ENCODE measurements at places on chromosomes 2 and 18.
A peak's percentile ranks its signal among the peaks of the same experiment; 100 is the strongest.

- DNase-seq: no peak
These were observed 155.7 kb downstream of the RDH14 start for GRCh38 chr2:18404708-18405107.

DNA sequence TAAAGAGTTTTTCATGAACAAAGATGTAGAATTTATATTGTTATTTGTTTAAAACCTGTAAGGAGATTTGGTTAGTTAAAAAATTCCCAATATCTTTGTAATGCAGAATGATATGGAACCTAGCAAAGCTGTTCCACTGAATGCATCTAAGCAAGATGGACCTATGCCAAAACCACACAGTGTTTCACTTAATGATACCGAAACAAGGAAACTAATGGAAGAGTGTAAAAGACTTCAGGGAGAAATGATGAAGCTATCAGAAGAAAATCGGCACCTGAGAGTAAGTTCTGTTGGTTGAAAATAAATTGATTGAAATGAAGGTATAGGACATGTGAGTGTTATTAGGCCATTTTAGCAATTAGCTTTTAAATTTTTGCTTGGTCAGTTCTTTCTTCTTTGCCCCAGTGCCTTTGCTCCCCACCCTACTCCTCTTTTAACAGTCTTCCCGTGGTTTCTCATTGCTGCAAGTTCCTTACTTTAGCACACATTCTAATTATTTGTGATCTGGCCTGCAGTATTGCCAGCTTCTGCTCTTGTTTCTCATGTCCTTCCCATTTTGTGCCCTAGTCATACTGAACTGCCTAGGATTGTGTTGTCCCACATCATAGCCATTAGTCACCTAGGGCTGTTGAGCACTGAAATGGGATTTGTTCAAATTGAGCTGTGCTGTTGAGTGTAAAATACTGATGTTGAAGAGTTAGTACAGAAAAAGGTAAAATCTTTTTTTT lies 36.6 kb downstream of the VAPA start:
- DNase-seq: no peak

- DNase-seq: no peak
These were observed 101.8 kb upstream of the ERBB4 start for GRCh38 chr2:212640428-212640827.

- no peak for DNase-seq
These were observed 167.1 kb downstream of the PID1 start for GRCh38 chr2:229104025-229104424.

DNA sequence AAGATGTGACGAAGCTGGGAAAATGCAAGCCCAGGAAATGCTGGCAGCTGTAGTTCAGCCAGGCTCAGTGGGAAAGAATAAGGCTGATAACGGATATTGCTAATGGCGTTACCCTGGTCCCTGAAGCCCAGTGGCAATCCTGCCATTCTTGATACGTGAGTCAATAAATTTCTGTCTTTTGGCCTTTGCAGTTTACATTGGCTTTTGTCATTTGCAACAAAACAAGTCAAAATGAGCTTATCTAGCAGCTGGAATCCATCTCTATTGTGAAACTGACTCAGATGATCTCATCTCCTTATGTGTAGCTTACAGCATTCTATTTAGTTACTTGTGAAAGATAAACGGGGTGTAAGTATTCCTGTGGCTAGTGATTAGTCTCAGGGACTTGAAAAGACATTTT lies 43.8 kb downstream of the ARL6IP6 start:
- DNase-seq: no peak

DNA sequence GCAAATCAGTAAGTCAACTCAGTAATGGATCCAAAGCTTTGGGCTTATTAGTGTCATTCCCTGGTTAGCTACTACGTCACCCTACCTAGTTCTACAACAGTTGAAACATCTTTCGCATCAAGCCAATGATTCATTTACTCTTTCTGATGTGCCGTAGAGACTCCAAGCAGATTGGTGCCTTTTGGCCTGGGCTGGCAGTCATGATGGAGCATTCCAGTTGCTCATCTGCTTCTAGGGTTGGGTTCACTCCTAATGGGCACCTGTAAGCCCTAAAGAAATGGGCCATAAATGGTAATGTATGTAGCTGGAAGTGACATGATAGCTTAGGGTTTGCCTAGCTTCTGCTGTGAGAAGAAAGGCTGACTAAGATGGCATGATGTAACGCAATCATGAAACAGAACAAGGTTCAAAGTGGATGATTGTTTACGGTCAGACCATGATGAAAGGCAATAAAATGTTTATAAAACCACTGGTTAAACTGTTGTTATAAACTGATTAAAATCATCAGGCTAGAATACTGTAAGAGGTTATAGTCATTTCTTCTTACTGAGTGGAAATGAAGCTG lies 20.4 kb upstream of the CCL20 start:
- DNase-seq: no peak

DNA sequence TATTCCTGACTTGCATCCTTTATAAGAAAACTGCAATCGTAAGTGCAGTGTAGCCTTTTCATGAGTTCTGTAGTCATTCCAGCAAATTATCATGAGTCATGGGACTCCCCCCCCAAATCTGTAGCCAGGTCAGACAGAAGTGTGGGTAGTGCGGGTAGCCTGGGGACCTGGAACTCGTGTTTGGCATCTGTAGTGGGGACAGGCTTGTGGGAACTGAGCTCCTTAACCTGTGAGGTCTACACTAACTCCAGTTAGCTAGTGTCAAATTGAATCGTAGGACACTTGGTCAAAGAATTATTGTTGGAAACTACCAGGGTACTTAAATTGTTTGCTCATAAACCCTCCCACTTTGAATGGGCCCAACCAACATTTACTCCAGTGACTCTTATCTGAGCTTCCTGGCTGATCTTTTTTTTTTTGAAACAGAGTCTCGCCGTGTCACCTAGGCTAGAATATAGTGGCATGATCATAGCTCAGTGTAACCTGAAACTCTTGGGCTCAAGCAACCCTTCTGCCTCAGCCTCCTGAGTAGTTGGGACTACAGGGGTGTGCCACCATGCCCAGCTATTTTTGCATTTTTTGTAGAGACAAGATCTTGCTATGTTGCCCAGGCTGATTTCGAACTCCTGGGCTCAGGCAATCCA lies 12.4 kb downstream of the PFN4 start:
- DNase-seq: no peak

- DNase-seq: no peak
These were observed 37.2 kb upstream of the SNED1 start for GRCh38 chr2:240960971-240961876.

DNA sequence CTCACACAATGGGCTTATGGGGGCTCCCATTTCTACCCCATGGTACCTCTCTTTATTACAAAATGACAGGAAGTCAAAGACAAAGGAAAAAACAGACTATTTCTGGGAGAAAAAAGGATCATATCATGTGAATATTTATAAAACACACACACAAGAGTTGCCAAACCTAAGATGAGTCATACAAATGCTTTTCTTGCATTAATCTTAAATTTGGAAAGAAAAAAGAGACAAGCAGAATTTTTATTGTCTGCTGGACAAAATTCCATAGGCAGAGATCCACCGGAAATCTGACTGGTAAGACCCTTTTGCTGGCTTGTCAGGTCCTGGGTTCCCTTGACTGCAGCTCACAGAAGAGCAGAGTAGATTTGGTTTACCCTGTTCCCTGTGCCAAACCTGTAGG lies 1732.3 kb upstream of the PIK3C3 start:
- DNase-seq: no peak

DNA sequence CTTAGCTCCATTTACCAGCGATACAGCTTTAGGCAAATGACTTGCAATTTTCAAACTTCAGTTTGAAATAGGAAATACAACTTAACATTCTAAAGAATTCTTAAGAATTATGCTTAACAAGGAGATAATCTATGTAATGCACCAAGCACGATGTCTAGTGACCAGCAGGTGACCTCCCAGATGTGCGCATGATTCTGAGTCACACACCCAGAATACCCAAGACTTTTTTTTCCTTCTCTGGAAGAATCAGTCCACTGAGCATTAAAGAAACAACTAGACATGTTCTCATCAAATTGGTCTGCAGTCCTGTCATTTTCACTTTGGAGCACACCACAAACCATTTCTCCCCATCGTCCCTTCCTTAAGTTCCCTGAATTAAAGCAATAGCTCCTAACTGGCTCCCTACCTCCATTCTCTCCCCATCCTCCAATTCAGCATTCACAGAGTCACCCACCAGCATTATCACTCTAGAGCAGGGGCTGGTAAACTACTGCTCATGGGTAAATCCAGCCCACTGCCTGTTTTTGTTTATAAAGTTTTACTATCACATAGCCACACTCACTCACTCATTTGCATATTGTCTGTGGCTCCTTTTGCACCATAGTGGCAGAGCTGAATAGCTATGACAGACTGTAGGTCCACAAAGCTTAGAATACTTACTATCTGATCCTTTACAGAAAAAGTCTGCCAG lies 13.2 kb downstream of the EVA1A start:
- DNase-seq: no peak

- DNase-seq: no peak
These were observed 22.1 kb downstream of the MLPH start for GRCh38 chr2:237509151-237509550.

DNA sequence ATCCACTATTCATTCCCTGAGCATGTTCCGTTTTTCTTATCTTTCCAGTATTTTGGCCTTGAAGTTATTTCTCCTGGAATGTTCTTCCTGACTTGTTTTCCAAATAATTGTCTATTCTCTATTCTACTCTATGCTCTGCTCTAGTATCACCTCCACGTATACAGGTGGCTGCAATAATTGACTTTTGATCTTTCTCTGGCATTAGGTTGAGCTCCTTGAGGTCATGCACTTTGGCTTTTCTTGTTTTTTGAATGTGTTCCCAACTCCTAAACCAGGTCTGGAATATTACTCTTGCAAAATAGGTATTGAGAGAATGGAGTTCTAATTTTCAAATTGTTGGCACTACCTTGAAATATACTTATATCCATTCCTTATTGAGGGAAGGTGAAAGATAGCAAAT lies 550.4 kb downstream of the CNTNAP5 start:
- DNase-seq: no peak

DNA sequence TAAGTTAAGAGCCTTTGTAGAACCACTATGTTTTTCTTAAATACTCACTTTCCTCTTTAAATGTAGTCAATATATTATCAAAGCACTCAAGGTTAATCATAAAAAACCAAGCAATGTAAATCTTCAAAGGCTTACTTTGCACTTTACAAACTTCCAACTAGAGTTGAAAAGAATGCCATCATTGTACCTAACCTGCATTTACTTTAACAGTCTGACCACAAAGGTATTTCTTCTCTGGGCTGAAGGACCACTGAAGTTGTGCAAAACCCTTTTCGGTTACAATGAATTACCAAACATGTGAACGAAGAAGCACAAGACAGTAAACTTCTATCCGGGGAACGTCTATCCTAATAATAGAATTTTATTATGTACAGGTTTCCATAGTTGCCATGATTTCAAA lies 3.0 kb downstream of the HNRNPLL start:
- DNase-seq: no peak

GRCh38 chr2:159797543-159798375 lies at the start of gene CD302:
TSS of gene CD302 (minus strand) at chr2:159798208. CDS start at chr2:159798198, 10 bp downstream.
- peak; percentile 15 for DNase-seq

DNA sequence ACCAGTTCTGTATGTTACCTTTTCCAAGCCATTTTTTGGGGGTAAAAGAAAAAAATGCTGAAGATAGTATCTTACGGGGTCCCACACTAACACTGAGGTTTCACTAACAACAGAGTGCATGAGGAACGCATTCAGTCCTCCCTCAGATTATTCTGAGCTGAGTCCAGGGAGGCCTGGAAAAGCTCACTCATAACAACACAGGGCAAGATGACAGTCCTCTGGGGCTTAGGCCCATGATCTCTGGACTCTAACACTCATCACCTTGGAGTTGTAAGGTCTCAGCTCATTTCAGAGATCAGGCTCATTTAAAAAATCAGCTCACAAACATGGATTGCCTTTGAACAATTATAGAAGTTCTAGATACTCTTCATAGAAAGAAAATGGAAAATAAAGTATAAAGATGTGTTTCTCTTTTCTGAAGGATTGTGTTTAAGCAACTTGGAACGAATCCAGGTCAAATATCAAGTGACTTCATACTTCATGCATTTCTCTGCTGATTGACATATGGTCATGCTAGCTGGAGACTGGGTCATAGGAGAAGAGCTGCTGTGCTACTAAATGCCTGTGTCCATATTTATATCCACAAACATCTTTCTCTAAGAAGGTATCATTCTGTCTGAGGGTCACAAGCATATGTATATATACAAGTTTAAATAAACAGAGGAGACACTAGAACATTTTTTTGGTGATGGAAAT lies 265.8 kb downstream of the ALK start:
- no peak for DNase-seq

DNA sequence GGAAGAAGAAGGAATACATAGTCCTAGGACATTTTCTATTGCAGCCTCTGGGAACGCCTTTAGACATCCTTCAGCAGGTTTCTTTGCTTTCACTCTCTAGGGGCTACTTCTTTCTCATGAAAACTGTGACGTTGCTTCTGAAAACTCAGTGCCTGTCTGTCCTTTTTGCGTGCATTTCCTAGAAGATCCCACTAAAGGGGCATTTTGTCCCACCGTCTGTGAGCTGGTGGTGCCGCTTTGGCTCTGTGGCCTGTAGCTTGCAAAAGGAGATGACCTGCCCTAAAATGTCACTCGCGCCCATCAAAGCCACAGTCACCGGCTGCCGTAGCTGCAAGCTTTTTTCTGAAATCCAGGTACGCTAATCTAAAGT lies 579 bp downstream of the STAT4 start:
- DNase-seq: no peak

GRCh38 chr2:57698935-57699449 lies 347.6 kb upstream of the VRK2 start:
- DNase-seq: no peak

DNA sequence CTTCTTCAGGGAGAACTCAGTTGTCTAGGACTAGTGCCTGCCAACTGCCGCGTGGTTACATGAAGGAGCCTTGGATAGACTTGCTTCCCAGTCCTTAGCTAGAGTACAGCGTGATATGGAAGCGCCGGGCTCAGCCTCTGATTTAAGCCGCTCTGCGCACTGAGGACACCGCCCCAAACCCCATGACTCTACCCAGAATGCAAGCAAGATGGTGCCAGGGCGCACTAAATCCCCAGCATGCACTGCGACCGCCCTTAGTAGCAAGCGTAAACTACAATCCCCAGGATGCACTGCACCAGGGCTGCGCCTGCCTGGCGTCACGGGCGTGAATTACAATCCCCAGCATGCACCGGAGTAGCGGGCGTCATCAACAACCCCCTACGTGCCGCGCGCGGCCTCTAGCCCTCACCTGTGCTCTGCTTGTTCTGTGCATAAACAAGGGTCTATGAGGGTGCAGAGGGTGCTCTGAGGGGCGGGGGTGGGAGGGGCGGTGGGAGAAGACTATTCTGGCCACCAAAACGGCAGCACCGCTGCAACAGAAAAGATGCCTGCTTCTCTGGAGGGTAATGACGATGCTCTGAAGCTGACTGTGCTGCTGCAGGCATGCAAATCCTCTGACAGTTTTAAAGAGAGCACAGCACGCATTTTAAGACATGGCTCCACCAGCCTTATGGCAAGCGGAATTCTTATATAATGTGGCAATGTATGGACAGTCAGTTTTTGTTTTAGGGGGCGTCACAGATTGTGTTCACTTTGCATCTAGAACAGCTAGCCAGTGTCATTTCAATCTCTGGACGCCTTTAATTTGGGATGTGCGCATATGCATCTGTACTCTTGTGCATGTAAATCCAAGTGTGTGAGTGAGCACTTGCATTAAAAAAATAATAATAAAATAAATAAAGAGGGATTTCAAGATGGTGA lies 282.5 kb upstream of the MYT1L start:
- DNase-seq: peak; percentile 79

Measured in stimulated activated CD4-positive, alpha-beta T cell treated with anti-CD3 and anti-CD28 coated beads, TNF-alpha, amount 100 ng/mL, for 4 hours (primary cell).